ENCODE measurements at places on chromosomes 5 and 9.

- DNase-seq = no peak
These were observed 33.9 kb downstream of the UNC13B start for GRCh38 chr9:35195683-35196082.

DNA sequence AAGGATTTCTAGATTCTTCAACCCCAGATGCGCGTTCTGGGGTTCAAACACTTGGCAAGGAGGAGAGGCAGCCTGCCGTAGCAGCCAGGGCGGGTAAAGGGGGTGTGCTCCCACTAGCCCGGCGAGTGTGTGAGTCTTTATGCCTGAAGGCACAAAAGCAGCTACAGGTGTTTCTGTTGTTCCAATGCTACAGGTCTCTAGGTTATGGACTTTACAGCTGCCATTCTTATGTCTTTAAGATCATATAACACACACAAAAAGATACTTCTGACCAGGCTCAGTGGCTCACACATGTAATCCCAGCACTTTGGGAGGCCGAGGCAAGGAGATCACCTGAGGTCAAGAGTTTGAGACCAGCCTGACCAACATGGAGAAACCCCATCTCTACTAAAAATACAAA, 133.6 kb upstream of the RETREG1 start:
- no peak for DNase-seq

GRCh38 chr5:111348661-111349329, 124.6 kb downstream of the CAMK4 start:
- no peak for DNase-seq

GRCh38 chr9:101739311-101739710, 864 bp upstream of the GRIN3A start:
- no peak for DNase-seq

DNA sequence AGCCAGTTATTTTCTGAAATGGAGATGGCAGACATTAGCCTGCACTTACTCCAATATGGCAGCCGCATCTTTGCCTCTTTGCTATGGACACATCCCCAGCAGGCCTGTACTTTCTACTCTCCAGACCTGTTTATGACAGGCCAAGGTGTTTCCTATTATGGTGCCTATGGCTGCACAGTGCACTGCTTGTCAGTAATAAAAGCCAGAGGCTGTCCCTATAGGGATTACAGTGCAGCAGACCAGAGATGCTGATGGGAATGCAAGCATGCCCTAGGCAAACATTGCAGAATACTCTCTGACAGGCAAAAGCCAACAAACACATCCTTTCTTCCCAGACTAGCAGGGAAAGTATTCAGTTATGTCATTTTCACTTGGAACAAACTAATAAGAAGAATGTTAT, 442.9 kb downstream of the RAB3C start:
- DNase-seq = no peak

GRCh38 chr5:118555727-118556126, 432.6 kb downstream of the DTWD2 start:
- DNase-seq = no peak

- no peak for DNase-seq
These were observed 15.0 kb downstream of the CCDC192 start for GRCh38 chr5:127718181-127718580.
